ENCODE measurements at places on chromosomes 1 and 21.

GRCh38 chr1:8411803-8412182 is 93.9 kb downstream of the SLC45A1 start:
- DNase-seq, result no peak

DNA sequence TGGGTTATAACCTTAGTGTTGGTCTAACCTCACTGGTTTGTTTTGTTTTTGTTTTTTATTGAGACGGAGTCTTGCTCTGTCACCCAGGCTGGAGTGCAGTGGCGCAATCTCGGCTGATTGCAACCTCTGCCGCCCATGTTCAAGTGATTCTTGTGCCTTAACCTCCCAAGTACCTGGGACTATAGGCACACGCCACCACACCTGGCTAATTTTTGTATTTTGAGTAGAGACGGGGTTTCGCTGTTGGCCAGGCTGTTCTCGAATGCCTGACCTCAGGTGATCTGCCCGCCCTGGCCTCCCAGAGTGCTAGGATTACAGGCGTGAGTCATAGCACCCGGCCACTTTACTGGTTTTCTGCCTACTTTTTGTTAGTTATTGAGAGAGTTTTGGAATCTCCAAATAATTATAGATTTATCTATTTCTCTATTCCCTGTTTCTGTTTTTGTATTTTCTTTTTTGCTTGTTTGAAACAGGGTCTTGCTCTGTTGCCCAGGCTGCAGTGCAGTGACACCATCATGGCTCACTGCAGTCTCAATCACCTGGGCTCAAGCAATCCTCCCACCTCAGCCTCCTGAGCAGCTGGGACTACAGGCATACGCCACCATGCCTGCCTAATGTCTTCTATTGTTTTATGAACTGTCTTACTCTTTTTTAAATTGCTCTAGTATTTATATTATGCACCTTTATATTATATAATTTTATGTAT is 21.4 kb downstream of the SMG7 start:
- no peak for DNase-seq

DNA sequence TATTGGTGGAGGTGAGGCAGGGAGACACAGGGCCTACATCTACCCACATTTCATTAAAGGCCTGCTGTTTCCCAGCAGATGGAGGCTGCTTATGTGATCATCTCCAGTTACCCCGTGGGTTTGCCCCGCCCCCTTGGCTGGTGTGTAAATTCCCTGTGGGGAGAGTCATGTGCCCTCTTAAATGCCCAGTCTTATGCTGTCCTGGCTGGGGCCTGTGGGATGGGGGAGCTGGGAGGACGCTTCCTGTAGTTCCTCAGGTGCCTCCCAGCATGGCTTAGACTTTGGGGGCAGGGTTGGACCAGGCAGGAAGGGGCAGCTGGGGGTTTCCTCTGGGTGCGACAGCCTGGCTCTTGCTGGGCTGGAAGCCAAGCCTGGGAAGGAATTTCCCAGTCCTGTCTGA is 15.5 kb upstream of the CITED4 start:
- peak; percentile 87 for DNase-seq

DNA sequence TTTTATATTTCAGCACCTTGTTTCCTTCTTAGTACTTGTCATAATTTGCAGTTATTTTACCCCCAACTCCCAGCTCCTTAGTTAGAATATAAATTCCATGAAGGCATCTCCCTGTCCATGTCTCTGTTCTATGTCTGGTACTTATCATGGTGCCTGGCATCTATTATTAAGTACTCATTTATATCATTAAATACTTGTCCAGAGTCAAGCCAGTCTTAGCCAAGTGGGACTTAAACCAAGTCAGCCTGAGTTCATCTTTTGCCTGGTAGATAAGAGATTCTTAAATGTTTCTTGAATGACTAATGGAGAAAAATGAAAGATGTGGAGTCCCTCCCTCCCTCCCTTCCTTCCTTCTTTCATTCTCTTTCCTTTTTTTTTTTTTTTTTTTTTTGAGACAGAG is 9.4 kb downstream of the SLC25A44 start:
- DNase-seq, result no peak

- no peak for DNase-seq
Observed at GRCh38 chr1:50329332-50329932, 93.8 kb downstream of the DMRTA2 start.

GRCh38 chr1:153356392-153357075 is 1.1 kb upstream of the S100A9 start:
- DNase-seq, result no peak

GRCh38 chr21:43268086-43268803 is 99.4 kb downstream of the CRYAA start:
- no peak for DNase-seq

DNA sequence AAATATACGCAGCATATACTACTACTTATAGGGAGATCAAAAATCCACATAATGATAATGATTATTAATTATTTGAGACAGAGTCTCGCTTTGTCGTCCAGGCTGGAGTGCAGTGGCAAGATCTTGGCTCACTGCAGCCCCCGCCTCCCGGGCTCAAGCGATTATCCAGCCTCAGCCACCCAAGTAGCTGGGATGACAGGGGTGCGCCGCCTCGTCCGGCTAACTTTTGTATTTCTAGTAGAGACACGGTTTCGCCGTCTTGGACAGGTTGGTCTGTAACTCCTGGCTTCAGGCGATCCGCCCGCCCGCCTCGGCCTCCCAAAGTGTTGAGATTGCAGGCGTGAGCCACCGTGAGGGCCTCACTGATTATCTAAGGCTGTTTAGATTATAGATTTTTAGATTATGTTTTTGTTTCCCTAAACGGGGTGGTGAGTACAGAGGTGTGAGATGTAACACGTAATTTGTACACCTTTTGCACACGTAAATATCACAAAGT is 548 bp upstream of the SLC25A33 start:
- no peak for DNase-seq

DNA sequence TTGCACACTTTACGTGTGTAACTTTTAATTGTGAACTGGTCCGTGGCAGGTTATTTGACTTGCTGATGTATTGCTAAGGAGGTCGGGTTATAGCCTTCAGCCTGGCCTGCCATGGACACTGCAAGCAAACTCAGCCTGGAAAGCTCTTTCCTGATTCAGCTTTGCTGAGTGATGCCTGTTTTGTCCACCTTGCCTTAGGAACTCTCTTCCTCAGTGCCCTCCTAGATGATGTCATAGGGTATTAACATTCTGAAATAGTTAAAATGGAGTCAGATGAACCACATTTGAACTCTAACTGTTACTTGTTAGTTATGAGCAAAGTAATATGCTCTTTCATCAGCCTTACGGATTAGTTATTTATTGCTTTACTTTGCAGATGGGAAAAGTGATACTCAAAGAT is 446.0 kb downstream of the PCP4 start:
- no peak for DNase-seq

DNA sequence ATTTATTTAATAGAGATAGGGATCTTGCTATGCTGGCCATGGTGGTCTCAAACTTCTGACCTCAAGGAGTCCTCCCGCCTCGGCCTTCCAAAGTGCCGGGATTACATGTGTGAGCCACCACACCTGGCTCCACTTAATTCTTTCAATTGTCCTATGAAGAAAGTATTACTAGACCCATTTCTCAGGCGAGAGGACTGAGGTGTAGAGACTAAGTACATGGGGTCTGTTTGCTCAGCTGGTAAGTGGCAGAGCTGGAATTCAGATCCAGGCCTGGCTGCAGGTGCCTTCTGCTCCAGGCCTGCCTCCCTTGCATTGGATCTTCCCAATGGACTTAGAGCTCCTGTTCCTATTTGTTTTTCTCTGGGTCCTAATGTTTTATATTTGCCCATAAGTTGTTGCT is 55.5 kb downstream of the HTR6 start:
- no peak for DNase-seq

DNA sequence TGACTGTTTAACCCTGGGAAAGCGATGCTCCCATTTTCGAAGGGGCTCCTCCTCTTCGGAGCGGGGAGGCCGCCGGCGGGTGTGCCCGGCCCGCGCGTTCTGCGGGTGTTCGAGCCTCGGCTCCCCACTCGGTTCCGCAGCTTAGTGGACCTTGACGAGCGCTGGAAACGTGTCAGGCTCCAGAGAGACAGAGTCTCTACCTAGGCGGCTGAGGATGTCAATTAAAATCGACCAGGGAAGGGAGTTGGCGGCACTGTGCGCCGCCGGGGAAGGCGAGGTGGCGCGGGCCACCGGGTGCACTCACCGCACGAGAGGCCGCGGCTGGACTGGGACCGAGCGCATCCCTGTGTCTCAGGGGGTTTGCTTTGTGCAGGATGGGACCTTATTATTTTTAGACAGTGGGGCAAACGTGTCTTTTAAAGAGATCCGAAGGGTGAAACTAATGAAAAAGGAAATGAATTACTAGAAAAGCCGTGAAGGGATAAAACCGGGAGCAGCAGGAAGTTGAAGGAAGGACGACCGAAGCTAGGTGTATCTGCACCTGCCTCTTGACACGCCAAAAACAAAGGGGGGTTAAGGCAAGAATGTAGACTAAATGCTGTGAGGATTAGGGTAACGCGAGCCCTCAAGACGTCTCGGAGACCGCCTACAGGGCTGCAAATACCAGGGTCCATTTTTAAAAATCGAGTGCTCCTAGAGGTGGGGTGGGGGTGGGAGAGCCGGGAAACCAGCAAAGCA is 5.6 kb downstream of the LHX4 start:
- DNase-seq, result peak; percentile 47

- no peak for DNase-seq
Observed at GRCh38 chr1:226692051-226692792, 46.9 kb downstream of the ITPKB start.

DNA sequence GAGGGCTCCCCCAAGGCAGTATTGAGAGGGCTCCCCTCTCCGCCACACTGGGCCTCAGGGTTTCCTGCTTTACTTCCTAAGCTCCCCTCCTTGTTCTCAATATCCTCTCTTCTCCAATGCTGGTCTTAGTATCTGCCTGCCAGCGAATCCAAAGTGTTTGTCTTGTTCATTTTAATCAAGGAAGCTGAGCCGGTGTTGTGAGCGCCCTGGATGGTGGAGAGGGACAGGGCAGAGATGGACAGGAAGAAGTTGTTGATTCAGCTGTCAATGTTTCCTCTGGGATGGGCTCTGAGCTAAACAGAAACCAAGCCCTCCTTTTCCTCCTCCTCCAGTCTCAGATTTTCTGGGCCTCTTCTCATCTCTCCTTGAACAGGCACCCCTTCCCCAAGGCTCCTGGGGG is 5.4 kb downstream of the OLFML3 start:
- no peak for DNase-seq

GRCh38 chr1:27724961-27725373 is 794 bp upstream of the FAM76A start:
- peak; percentile 64 for DNase-seq

GRCh38 chr1:2796890-2797740 is 4.4 kb downstream of the TTC34 start:
- peak; percentile 34 for DNase-seq

DNA sequence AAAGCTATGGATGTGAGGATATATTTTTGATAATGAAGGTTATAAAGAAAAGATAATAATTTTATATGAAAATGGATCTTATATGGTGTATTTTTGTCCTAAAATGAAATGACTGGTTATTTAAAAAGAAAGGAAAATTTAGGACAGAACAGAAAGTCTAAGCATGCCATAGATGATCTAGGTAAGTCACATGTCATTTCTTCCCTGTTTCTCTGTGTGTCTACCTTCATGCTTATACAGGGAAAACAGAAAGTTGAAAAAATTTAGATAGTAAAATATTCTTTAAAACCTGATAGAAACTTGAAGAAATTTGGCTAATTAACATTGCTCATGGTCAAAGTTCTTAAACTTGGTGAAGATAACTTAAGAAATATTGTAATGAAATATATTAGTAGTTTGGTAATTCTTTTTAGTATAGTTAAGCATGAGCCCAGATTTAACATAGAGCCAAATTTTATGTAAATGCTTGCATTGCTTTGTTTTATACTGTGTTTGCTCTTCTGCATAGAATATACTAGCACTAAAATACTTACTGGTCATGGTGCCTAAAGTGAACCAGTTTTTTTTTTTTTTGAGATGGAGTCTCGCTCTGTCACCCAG is 12.4 kb upstream of the GBP4 start:
- no peak for DNase-seq

DNA sequence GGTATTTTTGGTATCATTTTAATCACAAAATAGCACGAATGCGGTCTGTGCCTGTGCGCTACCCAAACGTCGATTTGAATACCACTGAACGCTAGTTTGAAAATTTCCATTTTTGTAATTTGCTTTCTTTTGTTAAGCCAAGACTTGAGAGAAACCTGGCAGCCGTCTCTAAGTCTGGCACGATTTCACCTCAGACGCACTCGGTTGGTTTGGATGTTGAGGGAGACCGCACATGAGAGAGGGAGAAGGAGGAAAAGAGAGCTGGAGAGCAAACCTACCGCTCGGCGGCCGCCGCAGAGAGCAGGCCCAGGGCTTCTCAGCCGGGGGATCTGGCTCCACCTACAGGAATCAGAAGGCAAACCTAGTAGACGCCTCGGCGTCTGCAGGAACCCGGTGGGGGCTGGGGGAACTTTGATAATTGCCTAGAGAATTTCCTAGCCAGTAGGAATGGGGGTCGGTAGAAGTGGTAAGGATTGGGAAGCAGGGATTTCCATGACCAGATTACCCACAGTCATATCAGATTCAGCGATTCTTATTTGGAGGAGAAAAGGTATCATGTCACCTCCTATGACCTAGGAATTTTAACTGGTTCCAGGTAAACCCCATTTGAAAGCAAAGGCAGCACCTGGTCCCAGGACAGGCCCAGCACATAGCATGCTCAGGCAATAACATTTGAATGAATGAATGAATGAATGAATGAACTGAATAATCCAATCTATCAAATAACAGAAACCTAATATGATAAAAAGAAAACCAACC is 83.2 kb downstream of the TM2D1 start:
- peak; percentile 86 for DNase-seq

GRCh38 chr1:57620605-57621004 is 196.7 kb upstream of the DAB1 start:
- no peak for DNase-seq

DNA sequence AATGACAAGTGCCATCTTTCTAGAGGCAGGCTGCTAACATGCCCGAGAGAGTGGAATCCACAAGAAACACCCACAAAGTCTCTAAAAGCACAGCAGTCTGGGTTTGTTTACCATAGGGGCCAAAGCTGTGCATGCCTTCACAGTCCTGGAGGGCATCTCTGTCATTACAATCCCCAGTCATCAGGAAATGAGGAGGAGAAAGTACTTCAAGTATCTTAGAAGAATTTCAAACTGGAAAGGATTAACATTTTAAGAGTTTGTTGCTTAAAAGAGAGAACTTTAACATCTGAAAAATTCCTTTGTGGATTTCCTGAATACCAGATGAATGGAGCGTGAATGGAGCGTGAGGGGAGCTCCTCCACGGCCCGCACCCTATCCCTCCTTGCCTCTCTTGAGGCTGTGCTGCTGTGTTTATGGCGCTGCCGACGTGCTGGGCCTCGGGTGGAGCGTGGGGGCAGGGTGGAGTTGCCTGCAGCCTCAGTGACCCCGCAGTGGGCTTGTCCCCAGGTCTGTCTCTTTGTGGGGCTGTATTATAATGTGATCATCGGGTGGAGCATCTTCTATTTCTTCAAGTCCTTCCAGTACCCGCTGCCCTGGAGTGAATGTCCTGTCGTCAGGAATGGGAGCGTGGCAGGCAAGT is 23.3 kb downstream of the SLC6A17 start:
- no peak for DNase-seq
